ENCODE measurements at places on chromosomes 2 and 18.

DNA sequence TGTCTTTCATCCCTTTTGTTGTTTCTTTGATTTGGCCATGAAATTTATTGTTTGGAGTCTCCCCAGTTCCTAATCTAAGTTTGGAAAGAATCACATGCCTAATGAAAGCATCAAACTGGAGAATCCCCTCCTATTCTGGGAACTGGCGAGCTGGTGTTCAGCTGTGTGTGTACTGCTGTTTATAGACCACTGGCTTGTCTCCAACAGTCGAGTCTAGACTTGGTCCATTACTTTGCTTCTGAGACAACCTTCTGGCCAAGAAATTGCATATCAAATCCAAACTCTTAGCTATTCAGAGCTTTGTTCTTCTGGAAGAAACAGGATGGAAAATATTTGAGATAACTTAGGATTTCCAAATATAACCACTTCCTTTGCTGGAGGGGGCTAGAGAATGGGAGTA is 111.5 kb upstream of the THSD7B start:
- no peak for DNase-seq

DNA sequence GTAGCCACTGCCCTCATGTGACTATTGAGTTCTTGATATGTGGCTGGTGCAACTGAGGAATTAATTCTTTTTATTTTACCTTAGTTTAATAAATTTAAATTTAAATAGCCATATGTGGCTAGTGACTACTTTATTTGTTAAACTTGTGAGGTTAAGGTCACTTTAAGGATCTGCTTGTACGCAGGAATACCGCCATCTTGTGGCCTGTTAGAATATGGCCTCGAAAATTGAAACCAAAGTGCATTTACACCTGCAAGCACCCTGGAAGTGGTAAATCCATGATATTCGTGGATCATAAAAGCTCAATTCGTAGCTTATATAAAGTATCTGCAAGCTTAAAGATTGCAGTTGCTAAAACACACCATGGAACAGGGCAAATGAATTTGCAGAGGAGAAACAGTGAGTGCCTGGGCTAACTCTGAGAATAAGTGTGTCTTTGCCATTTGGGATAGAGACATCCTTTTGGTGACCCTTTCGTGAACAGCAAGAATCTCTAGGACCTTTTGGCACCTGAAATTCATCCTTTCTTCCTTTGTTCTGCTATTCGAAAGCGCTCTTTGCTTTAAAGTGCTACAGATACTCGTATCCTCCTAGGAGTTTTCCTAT is 59.9 kb upstream of the REG3A start:
- DNase-seq: peak; percentile 37

DNA sequence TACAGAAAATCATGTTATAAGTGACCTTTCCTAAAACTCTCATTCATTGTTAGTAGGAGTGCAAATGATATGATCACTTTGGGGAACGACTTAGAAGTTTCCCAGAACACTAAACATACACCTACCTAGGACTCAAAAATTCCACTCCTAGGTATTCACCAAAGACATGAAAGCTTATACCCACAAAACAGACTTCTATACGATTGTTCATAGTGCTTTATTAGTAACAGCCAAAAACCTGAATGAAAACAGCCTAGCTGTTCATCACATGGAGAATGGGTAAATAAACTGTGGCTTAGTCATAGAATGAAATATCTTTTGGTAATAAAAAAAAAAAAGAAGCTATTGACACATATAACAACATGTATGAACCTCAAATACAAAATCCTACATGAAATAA is 8.8 kb downstream of the NOL10 start:
- DNase-seq: no peak

GRCh38 chr2:72010647-72011369 is 136.9 kb downstream of the CYP26B1 start:
- no peak for DNase-seq

- DNase-seq: peak; percentile 6
These were observed 125.8 kb downstream of the NUP35 start for GRCh38 chr2:183250061-183250460.

DNA sequence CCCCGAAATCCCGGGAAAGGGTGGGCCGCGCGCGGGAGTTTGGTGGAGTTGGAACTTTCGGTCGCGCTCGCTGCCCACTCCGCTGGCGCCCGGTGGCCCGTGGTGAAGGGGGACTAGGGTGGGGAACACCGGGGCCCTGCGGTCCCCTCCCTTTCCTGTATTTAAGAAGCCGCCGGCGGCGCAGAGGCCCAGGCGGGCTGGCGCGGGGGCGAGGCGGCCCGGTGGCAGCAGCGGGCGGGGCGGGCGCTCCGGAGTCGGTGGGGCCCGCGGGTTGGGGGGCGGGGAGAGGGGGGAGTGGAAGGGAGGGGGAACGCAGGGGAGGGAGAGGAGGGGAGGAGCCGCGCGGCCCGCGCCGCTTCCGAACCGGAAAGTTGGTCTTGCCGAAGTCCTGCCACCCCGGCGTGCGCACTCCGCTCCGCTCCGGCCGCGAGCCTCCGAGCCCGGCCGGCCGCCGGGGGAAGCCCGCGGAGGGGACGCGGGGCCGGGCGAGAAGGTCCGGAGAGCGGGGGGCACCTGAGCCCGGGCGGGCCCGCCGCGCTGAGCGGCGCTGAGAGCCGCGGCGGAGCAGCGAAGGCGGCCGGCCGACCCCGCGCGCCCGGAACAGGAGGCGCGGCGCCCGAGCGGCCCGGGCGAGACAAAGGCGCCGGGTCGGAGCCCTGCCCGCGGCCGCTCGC is 425 bp upstream of the SALL3 start:
- no peak for DNase-seq

DNA sequence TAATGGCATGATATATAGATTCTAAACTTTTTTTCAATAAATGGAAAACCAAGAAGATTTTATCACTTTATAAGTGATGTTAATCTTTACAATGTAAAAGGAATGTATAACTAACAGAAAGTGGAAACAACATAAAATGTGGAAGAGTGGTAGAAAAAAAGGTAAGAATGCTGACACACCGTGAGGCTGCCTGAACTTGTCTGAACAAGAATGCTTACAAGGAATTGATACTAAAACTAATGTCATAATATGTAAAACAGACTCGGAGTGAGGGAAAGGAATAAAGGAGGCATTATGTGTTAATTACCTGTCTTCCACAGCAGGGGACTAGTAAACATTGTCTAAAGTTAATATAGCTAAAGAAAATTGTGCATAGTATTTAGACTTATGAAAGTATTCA is 958.8 kb upstream of the TMEFF2 start:
- DNase-seq: no peak

- peak; percentile 54 for DNase-seq
These were observed 1.6 kb downstream of the ST8SIA3 start for GRCh38 chr18:57353940-57354461.

DNA sequence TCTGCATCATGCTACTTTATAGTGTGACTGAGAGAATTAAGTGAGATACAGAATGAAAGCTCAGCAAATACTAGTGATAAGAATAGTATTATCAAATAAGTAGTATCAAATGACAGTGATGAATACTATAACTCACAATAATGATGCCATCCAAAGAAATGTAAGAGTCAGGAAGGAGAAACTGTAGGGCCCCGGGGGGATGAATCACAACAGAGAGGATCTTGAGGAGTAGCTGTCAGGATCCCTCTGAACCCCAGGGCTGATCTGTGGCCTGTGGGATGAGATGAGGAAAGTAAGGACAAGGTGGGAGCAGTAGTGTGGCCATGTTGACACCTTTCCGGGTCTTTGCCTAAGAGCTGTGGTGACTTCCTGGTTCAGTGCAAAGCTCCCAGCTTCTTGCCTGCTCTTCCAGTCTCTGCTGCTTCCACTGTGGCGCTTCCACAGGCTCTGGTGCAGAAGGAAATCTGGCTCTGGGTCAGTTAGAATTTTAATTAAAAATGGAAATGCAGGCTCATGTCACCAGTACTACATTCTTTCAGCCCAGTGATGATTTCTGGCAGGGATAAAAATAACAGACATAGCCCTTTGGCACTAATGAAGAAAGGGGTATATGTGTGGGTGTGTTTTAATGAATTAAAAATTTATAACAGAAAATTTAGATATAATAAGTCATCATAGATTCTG is 166.9 kb downstream of the MYO3B start:
- no peak for DNase-seq

GRCh38 chr2:8576525-8577167 is 105.2 kb upstream of the ID2 start:
- DNase-seq: no peak

- peak; percentile 31 for DNase-seq
These were observed 64.1 kb downstream of the NRP2 start for GRCh38 chr2:205746420-205746785.

GRCh38 chr2:590214-591175 is 86.7 kb downstream of the TMEM18 start:
- DNase-seq: no peak

DNA sequence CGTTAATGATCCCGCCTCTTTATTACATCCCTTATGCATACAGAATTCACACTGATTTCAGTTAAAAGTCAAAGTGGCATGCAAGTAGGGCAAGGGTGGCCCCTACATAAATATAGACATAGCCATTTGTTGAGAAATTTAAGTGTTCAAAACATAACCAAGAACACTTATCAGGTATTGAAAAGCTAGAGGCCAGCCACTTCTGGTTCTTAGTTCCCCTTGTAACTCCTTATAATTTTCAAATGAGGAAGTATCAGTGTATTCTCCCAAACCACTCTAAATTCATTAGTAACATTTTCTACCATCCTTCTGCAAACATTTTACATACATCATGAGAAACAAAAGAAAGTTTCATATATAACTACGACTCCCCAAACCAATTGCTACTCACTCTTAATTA is 5.8 kb upstream of the ARL5A start:
- DNase-seq: no peak

DNA sequence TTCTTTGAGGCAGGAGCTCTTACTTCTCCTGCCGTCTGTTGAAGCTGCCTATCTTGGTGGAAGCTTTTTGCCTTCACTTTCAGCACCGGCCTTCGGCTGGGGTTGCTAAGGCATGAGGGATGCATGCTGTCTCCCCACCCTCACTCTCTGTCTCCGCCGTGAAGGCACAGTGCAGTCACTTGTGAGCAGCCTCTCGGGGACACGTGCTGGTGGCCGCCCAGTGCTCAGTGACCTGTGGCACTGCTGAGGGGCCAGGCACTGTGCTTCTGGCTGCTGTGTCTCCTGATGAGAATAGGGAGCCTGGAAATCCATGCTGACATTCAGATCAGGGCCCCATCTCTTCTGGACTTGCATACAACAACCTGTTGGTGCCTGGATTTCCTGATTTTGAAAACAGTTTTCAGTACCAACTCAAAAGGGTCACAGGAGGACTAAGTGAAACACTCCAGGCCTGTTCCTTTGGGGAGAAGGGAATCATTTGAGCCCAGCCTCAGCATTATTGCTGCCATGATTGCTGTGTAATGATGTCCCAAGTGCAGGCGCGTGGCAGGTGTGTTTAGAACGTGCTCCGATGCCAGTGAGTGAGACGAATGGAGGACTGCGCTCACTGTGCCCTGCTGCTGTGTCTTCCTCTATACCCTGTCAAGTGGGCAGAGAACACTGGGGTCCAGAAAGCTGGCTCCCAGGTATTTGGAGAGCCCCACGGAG is 218.1 kb downstream of the SEPTIN10 start:
- DNase-seq: no peak

DNA sequence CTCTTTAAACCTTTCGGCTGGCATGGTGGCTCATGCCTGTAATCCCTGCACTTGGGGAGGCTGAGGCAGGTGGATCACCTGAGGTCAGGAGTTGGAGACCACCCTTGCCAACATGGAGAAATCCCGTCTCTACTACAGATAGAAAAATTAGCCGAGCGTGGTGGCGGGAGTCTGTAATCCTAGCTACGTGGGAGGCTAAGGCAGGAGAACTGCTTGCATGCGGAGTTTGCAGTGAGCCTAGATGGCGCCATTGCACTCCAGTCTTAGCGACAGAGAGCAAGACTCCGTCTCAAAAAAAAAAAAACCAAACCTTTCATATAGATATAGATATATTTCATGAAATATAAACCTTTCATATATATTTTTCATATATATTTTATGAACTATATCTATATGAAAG is 864.7 kb downstream of the TRIB2 start:
- peak; percentile 64 for DNase-seq

- DNase-seq: no peak
These were observed 16.5 kb upstream of the ACSL3 start for GRCh38 chr2:222844323-222844722.

- no peak for DNase-seq
These were observed 28.6 kb upstream of the PPP4R1 start for GRCh38 chr18:9642799-9643462.

- peak; percentile 24 for DNase-seq
These were observed 190.2 kb downstream of the SETBP1 start for GRCh38 chr18:44870631-44871502.

DNA sequence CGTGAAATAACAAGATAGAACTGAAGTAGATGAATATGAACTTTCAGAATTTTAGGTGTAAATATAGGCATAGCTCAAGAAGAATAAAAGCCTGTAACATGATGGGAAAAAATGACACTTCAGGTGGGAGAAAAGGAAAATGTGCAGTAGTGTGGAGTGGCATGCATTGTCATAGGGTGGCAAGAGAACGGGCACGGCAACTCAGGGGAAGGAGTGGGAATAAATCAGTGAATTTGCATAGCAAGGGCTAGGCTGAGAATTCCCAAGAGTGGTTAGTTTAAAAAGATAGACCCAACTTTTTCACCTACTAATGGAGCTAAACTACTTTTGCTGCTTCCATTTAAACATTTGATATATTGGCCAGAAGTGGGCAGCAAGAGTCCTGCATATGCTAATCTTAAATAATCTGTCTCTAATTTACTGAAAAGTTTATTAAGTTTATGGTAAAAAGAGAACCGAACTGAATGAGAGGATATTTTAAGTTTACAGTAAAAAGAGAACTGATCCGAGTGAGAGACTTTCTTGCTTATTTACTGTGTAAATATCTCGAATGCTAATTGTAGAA is 228.1 kb downstream of the CTNNA2 start:
- DNase-seq: no peak

DNA sequence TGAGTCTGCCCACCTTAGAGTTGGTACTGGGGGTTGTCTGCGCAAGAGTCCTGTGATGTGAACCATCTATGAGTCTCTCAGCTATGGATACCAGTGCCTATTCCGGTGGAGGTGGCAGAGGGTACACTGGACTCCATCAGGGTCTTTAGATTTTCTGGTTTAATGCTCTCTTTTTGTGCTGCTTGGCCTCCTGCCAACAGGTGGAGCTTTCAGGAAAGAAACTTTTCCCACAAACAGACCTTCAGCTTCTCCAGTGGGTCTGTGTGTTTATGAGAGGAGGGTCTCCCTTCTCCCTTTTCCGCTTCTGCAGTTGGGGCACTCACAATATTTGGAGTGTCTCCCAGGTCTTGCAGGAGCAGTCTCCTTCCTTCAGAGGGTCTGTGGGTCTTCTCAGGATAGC is 1721.9 kb upstream of the SLC39A10 start:
- DNase-seq: no peak

GRCh38 chr2:83991992-83992391 is 467.1 kb downstream of the SUCLG1 start:
- no peak for DNase-seq

GRCh38 chr18:80173060-80173459 is 64.0 kb downstream of the ADNP2 start:
- no peak for DNase-seq
